ENCODE measurements at places on chromosomes 12 and 14. TPM values are rescaled to one million over a fixed set of nuclear protein-coding genes. Genes with fewer than 3 reads are reported as not detected.

DNA sequence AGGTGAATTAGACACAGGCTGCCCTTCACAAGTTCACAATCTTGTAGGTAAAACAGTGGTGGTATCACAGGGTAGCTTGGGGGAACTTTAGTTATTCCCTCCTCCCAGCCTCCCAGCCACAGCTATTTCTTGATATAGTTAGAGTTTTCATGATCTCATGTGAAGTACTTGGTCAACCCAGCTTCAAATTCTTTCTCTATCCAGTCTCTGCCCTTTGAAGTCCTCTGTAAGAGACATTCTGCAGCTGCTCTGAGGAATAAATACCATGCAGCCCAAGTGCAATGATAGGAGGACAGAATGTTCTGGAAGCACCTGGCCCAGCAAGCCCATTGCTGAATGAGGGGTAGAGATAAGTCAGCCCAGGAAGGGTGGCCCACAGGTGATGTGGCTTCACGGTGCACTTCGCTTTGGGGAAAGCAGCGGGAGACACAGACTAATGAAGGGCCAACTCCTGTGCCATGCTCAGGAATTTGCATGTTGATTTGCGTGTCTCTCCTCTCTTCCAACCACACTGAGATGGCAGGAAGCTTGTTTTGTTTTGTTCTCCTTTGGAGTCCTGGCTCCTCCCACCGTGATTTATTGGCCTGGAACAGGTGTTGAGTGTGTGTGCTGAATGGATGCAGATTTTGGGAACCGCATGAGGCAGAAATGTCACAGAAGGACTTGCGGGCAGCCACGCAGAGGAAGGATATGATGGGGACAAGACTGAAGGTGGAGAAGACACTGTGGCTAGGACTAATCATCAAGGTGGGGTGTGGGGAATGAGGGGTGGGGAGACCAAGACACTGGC is 8.0 kb upstream of the TXNRD1 start:
- no peaks in the 10 kb centered on the region for H3K36me3 ChIP-seq
- no peaks in the 10 kb centered on the region for H3K4me1 ChIP-seq
- no peak overlapping the region for H3K4me3 ChIP-seq
- no peaks in the 10 kb centered on the region for H3K27me3 ChIP-seq

GRCh38 chr12:107402041-107403022 is 283.3 kb upstream of the PWP1 start:
- H3K27ac ChIP-seq = no peak overlapping the region
- no peaks in the 10 kb centered on the region for H3K36me3 ChIP-seq
- no peaks in the 10 kb centered on the region for H3K4me1 ChIP-seq
- peak; percentile 12 for DNase-seq

- no peak overlapping the region for H3K27ac ChIP-seq
- H3K36me3 ChIP-seq = no peaks in the 10 kb centered on the region
- H3K27me3 ChIP-seq = no peaks in the 10 kb centered on the region
- no peak overlapping the region for H3K4me3 ChIP-seq
Measured at GRCh38 chr12:111203446-111203845, 165.4 kb downstream of the PHETA1 start.

GRCh38 chr12:63846238-63846967 is 1.9 kb downstream of the SRGAP1 start:
- H3K4me3 ChIP-seq = peak overlapping the region; percentile 67
- no peak for DNase-seq
- H3K27me3 ChIP-seq = peaks cover 26% of the 10 kb centered on the region
- H3K4me1 ChIP-seq = peaks cover 20% of the 10 kb centered on the region

DICER1 gene
- total RNA-seq = 76.9 TPM

TAS2R46 gene
- total RNA-seq = 1.0 TPM

TCL1B gene
- not detected for total RNA-seq

DNA sequence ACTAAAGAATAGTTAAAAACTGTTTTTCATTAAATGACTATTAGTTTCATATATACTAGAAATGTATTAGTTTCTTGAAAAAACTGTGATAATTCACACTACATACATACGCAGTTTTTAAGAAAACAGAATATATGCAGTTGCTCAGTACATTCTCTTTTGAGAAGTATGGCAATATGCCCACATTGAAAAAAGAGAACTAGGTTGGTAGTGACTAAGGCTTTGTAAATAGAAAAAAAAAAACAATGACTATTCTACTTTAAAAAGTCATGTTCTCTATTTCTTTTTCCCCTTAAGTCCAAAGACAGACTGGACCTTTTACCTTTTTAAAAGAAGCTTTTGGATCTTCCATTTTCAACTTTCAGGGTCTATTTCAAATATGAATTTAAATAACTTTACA is 25.0 kb downstream of the SNX6 start:
- H3K27me3 ChIP-seq = no peaks in the 10 kb centered on the region
- H3K4me1 ChIP-seq = peaks cover 6% of the 10 kb centered on the region
- H3K27ac ChIP-seq = peak overlapping the region; percentile 83

GRCh38 chr14:54425068-54425467 is 16.1 kb downstream of the CNIH1 start:
- H3K4me1 ChIP-seq = no peaks in the 10 kb centered on the region
- no peak overlapping the region for H3K4me3 ChIP-seq
- no peaks in the 10 kb centered on the region for H3K27me3 ChIP-seq

KRT2 gene
- total RNA-seq = not detected

DNA sequence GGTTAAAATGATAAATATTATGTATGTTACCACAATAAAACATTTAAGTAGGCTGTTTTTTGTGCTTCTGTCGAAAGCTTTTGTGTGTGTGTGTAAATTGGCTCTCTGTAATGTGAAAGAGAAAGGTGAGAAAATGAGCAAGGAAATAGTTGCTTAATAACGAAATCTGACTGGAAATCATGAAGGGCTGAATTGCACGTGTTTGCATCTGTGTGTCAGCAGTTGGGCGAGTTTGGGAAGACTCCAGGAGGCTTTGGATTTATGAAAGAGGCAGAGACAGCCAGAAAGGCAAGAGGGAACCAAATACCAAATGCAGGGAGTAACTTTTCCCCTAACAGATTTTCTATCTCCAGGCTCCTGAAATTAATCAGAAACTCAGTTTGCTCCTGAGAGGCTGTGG is 47.2 kb upstream of the PLEKHG3 start:
- no peaks in the 10 kb centered on the region for H3K36me3 ChIP-seq
- peaks cover 29% of the 10 kb centered on the region for H3K4me1 ChIP-seq
- no peak for DNase-seq
- H3K27me3 ChIP-seq = no peaks in the 10 kb centered on the region
- H3K4me3 ChIP-seq = no peak overlapping the region

SLC2A14 gene
- 2.5 TPM for total RNA-seq

GRCh38 chr14:58238252-58239243 is 6.1 kb upstream of the PSMA3 start:
- H3K27me3 ChIP-seq = no peaks in the 10 kb centered on the region
- H3K36me3 ChIP-seq = no peaks in the 10 kb centered on the region
- H3K4me1 ChIP-seq = peaks cover 23% of the 10 kb centered on the region
- H3K27ac ChIP-seq = peak overlapping the region; percentile 66

GRCh38 chr12:2553388-2554126 is 241.2 kb upstream of the FKBP4 start:
- DNase-seq = no peak
- H3K4me3 ChIP-seq = no peak overlapping the region
- no peaks in the 10 kb centered on the region for H3K4me1 ChIP-seq
- H3K36me3 ChIP-seq = no peaks in the 10 kb centered on the region
- no peaks in the 10 kb centered on the region for H3K27me3 ChIP-seq

KRT73 gene
- total RNA-seq = not detected

KRT85 gene
- not detected for total RNA-seq

PELI2 gene
- total RNA-seq = 10.3 TPM

DNA sequence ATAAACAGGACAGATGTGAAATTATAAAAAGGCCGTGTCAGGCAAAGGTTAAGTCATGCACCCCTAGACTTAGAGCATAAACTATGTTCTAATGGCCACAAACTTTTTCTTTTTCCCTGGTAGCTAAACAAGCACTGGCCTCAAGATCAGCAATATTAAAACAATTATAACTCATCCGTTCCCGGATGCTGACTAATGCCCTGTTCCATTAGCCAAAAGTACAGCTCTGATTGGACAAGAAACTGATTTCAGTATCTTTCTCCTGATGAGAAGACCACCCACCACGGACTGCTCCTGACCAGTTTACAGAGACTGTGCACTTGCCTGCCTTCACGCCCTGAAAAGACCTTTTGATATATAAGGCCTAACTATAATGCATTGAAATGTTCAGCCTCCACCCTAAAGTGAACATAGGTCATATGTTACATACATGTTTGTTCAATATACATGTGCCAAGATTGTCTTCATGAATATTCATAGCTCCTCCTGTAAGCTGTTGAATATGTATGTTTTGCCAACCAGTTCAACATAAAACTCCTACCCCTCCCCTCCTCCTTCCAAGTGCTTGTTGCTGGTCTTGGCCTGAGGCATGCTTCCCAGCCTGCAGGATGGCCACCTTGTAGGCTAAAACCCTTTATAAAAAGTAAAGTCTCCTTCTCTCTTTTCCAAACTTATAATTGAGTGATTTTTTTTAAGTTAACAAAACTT is 162.0 kb downstream of the IPO8 start:
- no peaks in the 10 kb centered on the region for H3K36me3 ChIP-seq
- no peaks in the 10 kb centered on the region for H3K4me1 ChIP-seq
- no peak for DNase-seq
- H3K4me3 ChIP-seq = no peak overlapping the region
- no peak overlapping the region for H3K27ac ChIP-seq

DNA sequence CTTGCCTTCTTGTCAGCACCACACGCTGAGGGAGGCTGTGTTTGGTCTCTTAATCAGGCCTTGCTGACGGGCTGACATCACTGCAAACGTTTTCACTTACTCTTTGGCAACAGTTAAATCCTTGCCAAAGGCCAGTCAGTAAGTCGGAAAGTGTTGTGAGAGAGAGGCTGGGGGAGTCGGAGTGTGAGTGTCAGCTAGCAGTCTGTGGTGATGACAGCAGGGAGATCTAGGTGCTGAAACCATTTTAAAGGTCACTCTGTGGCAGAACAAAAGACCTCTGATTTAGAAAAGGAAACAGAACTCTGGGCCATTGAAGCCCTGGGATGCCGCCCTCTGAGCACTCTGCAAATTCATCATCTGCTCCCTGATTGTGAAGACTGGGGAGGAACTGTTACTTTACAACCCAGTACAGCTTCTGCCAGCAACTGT is 143.5 kb downstream of the PAX9 start:
- no peak for DNase-seq
- no peaks in the 10 kb centered on the region for H3K36me3 ChIP-seq
- no peak overlapping the region for H3K4me3 ChIP-seq
- H3K4me1 ChIP-seq = no peaks in the 10 kb centered on the region
- no peaks in the 10 kb centered on the region for H3K27me3 ChIP-seq

SDSL gene
- total RNA-seq = 12.9 TPM

KRT71 gene
- total RNA-seq = not detected

DNA sequence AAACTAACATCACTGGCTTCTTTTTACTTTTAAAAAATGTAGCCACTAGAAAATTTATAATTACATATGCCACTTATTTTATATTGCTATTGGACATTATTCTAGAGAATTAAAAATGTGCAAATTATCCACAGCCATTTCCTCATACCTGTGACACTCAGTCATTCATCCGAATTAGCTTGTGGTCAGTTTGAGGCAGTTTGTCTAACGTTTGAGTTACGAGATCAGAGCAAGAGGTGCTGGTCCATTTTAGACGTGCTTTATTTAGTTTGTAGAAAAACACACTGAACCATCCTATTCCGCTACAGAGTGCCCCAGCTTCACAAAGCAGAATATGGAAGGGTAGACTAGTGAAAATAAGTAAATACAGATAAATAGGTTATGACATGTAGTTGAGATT is 513.0 kb downstream of the NRXN3 start:
- no peaks in the 10 kb centered on the region for H3K27me3 ChIP-seq
- H3K4me1 ChIP-seq = no peaks in the 10 kb centered on the region
- no peak for DNase-seq
- H3K4me3 ChIP-seq = no peak overlapping the region
- no peak overlapping the region for H3K27ac ChIP-seq

- no peak overlapping the region for H3K27ac ChIP-seq
- H3K4me1 ChIP-seq = peaks cover 6% of the 10 kb centered on the region
- H3K36me3 ChIP-seq = no peaks in the 10 kb centered on the region
- DNase-seq = no peak
- H3K4me3 ChIP-seq = no peak overlapping the region
Measured at GRCh38 chr12:56840922-56841321, 77.8 kb downstream of the HSD17B6 start.

- no peak overlapping the region for H3K4me3 ChIP-seq
- no peak for DNase-seq
- no peaks in the 10 kb centered on the region for H3K36me3 ChIP-seq
- H3K27ac ChIP-seq = no peak overlapping the region
- H3K4me1 ChIP-seq = no peaks in the 10 kb centered on the region
Measured at GRCh38 chr12:121561009-121561395, 19.8 kb downstream of the KDM2B start.

DNA sequence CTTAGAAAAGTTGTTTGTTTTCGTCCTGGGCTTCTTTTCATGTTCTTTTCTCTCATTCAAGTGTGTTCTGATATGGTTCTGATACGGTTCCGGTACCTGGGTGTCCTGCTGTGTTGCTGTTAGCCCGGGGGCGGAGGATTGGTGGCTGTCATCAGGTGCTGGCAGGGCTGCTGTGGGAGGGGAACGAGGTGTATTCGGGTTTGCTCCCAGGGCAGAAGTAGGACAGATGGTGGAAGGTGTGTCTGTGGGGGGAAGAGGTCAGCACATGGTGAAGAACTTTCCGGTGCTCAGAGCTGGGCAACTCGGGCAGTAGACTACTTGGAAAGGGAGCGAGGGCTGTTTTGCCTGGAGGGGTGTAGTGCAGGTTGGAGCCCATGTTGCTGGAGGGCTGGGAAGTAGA is 70.2 kb downstream of the SLC25A47 start:
- peaks cover 26% of the 10 kb centered on the region for H3K4me1 ChIP-seq
- no peak overlapping the region for H3K4me3 ChIP-seq

DNA sequence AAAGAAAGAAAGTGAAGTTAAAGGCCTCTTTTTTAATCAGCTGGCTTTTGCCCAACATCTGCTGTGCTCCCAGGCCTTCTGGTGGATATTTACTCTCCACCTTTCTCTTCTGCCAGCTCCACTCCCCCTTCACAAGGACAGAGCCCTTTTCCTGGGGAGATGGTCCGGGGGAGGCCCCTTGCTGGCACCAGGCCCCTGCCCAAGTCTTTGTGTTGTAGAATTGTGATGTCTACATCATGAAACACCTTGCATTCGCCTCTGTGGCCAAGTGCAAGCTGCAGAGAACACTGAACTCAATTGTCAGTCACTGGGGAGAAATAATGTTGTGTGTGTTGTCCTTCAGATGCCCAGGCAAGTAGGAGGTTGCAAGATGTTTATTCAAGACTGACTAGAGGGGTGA is 150.3 kb downstream of the DPF3 start:
- no peak overlapping the region for H3K4me3 ChIP-seq
- H3K36me3 ChIP-seq = no peaks in the 10 kb centered on the region
- H3K4me1 ChIP-seq = no peaks in the 10 kb centered on the region
- H3K27me3 ChIP-seq = no peaks in the 10 kb centered on the region
- H3K27ac ChIP-seq = no peak overlapping the region

DNA sequence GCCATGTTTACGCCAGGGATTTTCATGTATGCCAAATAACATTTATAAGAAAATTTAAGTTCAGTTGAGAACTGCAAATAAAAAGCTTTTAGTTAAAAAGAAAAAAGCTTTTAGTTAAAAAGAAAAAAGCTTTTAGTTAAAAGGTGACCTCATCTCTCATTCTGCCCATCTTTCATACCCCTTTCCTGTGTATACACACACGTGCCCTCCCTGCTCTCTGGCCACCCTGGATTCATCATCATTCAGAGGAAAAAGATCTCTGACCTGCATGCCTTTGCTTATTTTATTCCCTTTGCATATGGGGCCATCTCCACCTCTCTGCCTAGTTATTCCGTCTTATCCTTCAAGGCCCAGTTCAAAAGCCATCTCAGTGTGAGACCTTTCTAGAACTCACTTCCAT is 38.1 kb upstream of the CDK17 start:
- H3K4me3 ChIP-seq = no peak overlapping the region
- H3K27ac ChIP-seq = no peak overlapping the region
- H3K4me1 ChIP-seq = peaks cover 7% of the 10 kb centered on the region
- no peaks in the 10 kb centered on the region for H3K36me3 ChIP-seq
- H3K27me3 ChIP-seq = no peaks in the 10 kb centered on the region

CBLN3 gene
- total RNA-seq = 6.4 TPM

All from left lung (tissue), 14 donors.